ENCODE measurements at places on chromosomes 16 and 17.

DNA sequence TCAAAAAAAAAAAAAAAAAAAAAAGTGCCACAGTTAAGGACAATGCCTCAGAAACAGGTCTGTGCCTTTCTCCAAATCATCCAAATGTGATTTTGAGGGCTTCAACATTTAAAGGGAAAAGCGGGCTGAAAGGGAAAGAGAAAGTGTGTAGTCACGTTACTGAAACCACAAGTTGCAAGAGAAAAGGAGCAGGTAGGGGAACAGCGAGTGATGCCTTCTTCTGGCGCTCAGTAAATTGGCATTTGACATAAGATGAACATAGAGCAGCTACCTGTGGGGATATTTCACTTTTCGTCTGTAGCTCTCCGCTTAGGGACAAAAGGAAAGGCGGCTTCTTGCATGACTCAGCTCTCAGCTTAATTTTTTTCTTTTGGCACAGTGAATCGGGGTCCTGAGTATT, 11.1 kb downstream of the CMTM2 start:
- DNase-seq = no peak

DNA sequence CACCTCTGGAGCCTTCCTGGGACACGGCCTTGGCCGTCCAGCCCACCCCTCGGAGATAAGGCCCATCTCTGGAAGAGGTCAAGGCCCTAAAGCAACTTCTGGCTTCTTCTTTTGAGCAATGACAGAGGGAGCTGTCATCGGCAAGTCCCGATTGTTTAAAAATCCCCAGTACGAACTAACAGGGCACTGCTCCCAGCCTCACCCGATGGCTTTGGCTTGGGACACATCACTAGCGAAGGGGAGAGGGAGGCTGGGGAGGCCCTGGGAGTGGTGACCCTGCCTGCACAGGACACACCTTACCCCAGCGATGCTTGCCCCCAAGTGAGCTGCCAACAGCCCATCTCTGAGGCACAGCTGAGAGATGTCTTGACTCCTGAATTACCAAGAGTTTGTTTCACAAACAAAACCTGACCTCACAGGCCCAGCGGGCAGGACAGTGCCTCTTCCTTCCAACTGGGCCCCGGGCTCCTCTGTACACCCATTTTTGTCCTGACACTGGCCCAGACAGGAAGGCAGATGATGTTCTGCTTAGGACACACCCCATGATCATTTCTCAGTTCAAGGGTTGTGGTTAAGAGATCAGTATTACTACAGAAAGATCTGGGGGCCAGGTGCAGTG, 4.8 kb downstream of the SYNGR2 start:
- no peak for DNase-seq

- DNase-seq = no peak
These were observed 48.6 kb downstream of the FOXL1 start for GRCh38 chr16:86626966-86627365.

DNA sequence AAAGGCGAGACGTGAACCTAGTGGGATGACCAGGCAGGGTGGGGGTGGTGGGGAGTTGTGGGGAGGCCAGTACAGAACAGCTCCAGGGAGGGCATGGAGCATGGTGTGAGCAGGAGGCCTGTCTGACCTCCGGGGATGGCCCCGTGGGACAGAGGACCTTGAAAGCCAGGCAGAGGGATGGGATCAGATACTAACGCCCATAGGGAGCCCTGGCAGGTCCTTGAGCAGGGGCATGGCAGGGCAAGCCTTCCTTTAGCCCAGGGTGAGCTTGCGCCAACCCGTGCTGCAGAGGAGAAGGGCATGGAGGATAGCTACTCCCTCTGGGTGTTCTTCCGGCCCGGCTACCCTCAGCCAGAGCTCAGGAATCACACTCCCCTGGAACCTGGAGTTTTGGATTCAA, 35.3 kb downstream of the TMEM235 start:
- no peak for DNase-seq

DNA sequence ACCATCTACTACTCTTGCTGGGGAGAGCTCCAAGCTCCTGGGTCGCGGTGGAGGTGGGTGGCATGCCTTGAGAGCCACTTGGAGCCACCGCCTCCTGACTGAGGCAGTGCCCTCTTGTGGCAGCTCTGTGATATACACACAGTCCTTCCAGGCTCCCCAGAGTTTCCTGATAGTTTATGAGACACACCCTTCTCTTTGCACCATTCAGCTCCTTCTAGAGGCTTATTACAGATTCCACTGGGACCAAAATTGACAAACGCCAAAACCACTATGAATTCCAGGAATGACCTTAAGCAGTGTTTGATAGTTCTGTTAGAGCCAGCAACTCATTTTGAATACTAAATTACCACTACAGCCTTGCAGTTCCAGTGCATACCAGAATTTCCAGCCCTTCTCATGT, 170.1 kb upstream of the CDH13 start:
- DNase-seq = no peak

DNA sequence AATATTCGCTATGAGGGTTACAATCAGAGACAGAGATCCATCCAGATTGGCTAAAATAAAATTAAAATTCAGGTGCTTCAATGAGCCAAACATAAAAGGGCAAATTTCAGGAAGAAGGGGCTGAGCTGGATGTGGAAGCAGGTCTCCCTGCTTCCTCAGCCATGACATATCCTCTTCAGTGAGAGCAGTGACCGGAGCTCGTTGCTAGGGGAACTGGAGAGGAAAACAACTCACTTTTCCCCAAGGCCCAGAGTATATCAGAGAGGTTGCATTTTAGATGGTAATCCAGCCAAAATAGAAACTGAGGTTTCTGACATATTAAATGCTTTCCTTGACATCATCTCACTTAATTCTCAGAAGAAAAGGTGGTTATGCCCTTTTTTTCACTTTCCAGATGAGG, 503.5 kb downstream of the HS3ST4 start:
- DNase-seq = no peak

GRCh38 chr16:52312716-52313115, 234.2 kb downstream of the TOX3 start:
- DNase-seq = no peak

GRCh38 chr17:21357281-21357680, 18.9 kb upstream of the KCNJ12 start:
- DNase-seq = no peak

- DNase-seq = no peak
These were observed 3.9 kb upstream of the TRIM25 start for GRCh38 chr17:56917559-56918296.

DNA sequence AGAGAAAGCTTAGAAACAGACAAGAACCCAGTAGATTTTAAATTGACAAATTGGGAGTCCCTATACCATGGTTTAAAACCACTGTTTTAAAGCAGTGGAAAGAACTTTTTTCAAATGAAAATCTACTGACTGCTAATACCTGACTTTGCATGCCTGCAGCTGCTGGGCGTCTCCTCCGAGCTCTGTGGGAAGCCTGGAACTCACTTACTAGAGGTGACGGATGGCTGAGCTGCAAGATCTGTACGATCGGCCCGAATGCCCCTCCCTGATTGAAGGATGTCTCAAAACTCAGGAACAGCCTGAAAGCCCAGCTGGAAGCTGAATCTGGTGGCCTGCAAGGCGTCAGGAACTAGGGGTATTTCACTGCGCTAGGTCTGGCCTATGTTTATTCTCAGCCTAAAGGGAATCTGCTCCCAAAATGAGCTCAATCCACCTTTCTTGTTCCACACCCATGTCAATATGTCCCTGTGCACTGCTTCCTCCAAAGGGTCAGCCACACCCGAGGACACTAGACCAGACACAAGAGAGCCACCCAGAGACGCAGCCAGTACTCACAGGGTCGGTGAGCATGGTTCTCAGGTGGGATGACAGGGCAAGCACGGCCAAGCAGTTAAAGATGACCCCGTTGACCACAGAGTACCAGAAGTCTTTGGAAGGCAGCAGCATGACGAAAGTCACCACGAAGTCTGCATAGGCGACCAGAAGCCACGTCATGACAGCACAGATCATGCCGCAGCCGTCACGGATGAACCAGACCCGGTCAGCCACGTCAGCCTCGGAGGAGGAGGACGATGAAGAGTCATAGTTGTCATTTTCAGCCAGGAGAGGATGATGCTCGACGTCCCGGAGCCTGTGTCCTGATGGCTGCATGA, 21.4 kb downstream of the ZDHHC7 start:
- no peak for DNase-seq

DNA sequence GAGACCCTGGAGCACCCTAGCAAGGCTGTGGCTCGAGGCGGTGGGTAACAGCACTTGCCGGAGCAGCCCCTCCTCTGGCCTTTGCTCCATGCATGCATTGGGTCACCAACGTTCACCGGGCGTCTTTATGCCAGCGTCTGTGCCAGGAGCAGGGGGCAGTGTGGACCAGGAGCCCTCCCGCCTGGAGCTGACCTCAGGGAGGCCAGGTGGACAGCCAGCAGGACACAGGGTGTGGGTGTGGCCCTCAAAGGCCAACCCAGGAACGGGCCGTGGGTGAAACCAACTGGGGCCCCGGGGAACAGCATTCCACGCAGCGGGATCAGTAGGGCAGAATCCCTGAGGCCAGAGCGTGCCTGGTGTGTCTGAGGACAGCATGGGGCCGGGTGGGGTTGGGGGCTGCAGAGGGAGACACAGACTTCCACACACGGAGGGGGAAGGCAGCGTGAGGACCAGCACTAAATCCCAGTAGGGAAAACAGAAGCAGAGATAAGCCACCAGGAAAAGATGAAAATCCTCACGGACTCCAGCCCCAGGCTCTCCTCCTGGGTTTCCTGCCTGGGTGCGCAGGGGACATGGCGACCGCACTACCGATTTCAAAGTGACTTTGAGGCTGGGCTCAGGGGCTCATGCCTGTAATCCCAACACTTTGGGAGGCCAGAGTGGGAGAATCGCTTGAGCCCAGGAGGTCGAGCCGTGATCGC, 2.9 kb upstream of the CD7 start:
- DNase-seq = no peak

GRCh38 chr16:27851586-27851985, 211.9 kb downstream of the GSG1L start:
- no peak for DNase-seq

GRCh38 chr16:66444049-66444481, 17.0 kb downstream of the BEAN1 start:
- no peak for DNase-seq

DNA sequence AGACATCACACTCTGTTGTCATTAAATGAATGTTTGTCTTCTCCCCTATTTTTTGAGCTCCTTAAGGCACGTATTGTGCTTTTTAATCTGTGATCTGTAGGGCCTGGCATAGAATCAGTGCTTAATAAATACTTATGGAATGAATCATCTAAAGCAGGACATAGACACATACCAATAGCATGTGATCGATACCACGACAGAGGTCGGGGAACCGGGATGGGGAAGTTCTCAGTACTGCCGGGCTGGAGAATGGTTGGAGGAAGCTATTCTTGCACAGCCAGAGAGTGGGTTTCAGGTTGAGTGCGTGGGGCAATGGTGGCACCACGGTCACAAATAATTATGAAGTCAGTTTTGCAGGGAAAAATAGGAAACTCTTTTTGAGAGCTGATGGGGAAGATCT, 26.8 kb downstream of the NLRP1 start:
- DNase-seq = no peak

DNA sequence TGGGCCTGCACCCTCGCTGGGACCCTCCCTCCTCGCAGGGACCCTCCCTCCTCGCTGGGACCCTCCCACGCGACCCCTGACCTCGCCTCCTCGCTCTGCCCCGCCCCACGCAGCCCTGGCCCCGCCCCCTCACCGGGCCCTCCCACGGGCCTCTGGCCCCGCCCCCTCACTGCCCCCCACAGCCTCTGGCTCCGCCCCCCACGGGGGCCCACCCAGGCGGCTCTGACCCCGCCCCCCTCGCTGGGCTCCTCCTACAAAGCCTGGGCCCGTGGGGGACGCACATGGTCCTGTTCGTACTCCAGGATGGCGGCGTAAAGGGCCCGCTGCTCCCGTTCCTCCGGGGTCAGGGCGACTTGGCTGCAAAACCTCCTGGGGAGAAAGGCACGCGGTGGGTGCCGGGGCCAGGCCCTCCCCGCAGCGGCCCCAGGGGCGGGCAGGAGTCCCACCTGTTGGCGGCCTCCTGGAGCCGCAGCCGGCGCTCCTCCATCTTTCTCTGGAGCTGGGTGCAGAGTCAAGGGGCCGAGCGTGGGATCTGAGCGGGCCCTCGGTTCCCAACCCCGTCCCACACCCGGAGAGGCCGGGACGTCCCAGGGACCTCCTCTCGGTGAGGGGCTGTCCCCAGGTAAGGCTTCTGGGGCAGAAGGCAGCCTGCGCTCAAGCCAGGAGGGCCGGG, 9.0 kb downstream of the VPS9D1 start:
- no peak for DNase-seq

GRCh38 chr16:75495076-75495674, at the start of gene CHST6:
Gene CHST6 (minus strand): TSS chr16:75495441. CDS start chr16:75479828, 15,613 bp downstream.
- DNase-seq = no peak

- no peak for DNase-seq
These were observed 6.8 kb downstream of the CRISPLD2 start for GRCh38 chr16:84826558-84826941.

DNA sequence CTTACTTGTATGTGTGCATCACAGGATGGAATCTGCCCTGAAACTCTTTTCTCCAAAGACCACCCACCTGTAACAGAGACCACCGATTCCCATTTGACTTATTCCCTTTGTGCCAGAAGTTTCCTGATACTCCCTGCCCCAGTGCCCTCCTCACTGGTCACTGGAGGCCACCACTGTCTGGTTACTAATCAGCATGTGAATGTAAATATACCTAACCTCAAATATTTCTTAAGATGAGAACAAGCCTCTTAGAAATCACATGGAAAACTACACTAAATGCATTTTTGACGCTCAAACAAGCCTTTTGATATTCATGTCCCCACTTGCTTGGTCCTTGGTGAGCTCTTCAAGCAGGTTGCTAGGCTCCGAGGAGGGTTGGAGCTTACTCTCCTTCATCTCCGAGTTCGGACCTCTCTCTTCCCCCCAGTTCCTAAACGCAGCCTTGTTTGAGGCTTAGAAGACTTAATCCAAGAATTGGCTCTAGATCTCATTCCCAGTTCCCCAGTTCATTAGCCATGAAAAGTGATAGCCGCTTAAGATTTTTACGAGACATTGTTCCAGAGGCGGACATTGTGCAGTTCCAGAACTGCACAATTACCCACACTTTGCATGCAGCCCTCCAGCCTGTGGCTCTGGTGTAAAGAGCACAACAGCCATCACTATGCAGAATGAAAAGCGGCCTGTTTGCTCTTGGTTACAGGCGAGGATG, 579.2 kb upstream of the PSMD7 start:
- no peak for DNase-seq

- no peak for DNase-seq
These were observed 7.2 kb upstream of the USP10 start for GRCh38 chr16:84692451-84693214.

DNA sequence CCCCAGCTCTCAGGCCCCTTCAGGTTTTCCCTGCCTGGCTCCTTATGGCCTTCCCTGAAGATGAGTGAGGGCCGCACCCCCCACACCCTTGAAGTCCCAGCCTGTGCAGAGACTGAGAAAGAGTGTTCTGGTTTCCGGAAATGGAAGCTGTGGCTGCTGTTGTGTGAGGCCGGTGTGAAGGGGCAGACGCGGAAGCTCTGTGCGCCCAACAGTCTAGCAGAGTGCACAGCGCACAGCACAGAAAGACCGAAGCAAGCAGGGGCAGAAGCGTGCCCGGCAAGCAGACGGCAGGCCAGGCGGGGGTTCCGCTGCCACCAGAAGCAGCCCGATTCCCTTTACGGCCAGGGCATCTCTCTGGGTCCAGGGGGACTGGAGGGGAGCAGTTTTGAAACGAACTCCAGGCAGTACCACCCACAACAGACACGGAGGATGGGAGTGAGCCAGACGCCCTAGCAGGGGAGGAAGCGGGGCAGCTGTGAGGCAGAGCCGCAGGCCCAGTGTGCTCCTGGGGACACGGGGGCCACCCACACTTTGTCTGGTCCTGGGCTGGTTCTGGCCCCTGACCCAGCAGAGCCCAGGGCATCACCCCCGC, 16.7 kb downstream of the TPSG1 start:
- no peak for DNase-seq
